CD4-positive, alpha-beta T cell treated with Interleukin-1 beta for 1 hour (primary cell): ENCODE measurements at places on chromosomes 16 and 17.

DNA sequence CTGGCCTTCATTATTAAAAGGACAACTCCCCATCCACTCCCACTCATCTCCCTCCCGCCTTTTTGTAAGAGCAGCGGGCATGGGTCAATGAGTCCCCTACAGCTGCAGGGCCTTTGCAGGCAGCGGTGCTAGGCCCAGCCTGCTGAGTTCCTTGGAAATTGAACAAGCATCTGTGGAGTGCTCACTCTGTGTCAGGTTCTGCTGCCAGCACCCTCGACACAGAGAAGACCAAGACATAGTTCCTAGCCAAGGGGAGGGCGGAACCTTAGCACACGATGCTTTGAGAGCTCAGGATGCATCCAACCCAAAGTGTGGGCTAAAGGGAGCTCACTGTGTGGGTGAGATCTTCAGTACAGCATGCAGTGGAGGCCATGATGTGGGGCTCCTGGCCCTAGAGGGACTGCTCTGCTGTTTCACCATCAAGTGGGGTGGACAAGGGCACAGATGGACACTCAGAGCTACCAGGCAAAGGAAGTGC lies 27.6 kb downstream of the RMI2 start:
- DNase-seq, result no peak

DNA sequence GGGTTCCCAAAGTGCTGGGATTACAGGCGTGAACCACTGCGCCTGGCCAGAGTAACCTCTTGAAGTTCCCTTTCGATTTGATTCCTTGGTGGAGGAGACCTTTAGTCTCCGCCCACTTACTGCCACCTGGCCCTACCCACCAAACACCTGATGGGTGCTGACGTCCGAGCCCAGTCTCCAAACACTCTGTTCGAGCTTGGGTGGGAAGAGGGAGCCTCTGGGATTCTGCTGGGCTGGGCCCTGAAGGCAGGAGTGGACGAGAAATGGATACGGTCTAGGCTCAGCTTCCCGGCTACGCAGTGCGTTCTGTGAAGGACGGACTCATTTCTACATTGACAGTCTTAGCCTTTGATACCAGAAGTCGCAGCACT lies 870 bp upstream of the ITGA3 start:
- peak; percentile 41 for DNase-seq

DNA sequence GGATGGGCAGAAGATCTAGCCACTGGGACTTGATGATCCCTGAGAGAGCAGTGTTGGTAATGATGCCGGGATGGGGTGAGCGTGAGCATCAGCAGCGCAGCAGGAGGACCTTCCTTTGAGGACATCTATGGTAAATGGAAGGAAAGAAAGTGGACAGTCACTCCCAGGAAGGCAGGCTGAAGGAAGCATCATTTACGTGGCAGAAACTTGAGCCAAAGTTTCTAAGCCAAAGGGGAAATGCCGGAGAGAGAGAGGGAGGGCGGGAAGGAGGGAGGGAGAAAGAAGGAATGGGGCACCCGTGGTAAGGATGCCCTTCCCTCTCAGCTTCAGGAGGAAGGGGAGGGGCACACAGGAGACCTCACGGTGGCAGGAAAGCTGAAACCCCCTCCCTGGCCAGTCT lies 86.3 kb upstream of the CACNG5 start:
- no peak for DNase-seq

- DNase-seq, result no peak
Measured at GRCh38 chr16:27922433-27922832, 141.1 kb downstream of the GSG1L start.

- DNase-seq, result no peak
Measured at GRCh38 chr16:2586241-2586640, 48.4 kb downstream of the PDPK1 start.

DNA sequence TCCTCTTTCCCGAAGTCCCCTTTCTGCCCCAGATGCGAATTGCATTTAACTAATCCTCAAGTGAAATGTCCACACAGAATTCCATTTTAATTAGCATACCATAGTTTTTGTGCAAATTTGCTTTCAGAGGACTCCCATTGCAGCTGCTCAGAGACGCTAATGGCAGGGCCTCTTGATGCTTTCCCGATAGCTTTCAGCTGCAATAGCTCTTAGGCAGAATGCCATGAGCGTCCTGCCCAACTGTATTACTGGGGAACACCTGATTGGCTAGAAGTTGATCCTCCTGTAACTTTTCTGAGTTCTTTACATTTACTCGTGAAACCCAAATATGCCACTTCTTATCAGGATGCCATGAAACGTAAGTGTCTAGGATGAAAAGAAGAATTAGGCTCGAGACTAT lies 203.0 kb downstream of the UTP18 start:
- no peak for DNase-seq

DNA sequence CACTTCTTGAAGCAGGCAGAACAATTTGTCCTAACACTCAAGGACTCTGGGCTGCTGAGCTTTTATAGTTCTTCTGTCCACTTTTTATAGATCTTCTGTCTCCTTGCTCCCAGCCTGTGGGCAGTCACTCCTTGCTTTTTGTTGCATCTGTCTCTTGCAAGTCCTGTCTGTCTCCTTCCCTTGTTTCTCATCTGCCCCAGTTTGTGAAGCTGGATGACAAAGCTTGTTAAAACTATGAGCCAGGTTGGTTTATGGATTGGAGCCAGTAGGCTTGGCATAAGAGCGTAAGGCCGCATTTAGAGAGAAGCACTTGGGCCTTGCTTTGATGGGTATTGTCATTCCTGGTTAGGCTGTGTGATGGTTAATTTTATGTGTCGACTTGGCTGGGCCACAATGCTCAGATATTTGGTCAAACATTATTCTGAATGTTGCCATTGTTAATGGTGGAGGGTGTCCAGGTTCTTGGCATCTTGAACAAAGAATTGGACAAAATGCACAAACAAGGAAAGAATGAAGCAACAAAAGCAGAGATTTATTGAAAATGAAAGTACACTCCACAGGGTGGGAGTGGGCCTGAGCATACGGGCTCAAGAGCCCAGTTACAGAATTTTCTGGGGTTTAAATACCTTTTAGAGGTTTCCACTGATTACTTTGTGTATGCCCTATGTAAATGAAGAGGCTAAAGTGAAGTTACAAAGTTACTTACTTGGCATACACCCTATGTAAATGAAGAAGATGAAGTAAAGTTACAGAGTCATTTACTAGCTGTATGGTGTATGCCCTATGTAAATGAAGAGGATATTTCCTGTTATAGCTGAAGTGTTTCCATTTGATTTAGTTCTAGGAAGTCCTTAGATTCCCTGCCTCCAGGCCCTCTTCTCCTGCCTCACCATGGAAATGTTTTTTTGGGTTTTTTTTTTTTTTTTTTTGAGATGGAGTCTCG lies 8.0 kb upstream of the CPPED1 start:
- DNase-seq, result no peak

DNA sequence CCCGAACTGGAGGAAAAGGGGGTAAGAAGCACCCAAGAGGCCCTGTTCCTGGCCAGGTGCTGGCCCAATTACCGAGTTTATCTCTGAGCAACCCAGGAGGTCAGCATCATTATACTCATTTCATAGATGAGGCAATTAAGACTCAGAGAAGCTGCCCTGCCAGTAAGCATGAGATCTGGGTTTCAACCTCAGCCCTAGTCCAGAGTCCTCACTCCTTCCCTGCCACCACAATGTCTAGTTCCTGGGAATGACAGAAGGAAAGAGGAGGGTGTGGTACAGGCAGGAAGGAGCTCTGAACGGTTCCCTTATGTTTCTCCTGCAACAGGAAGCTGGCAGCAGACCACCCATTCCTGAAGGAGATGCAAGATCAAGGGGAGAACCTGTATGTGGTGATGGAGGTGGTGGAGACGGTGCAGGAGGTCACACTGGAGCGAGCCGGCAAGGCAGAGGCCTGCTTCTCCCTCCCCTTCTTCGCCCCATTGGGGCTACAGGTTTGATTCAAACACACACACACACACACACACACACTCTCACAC lies 7.4 kb downstream of the GSDMA start:
- DNase-seq, result no peak

GRCh38 chr16:10767127-10767526 lies 23.5 kb downstream of the NUBP1 start:
- no peak for DNase-seq

GRCh38 chr17:30228011-30228410 lies 7.5 kb downstream of the SLC6A4 start:
- no peak for DNase-seq

GRCh38 chr17:601244-601925 lies 113.3 kb downstream of the VPS53 start:
- DNase-seq, result peak; percentile 5

GRCh38 chr16:71399801-71400563 lies 41.5 kb downstream of the CALB2 start:
- DNase-seq, result no peak

- no peak for DNase-seq
Measured at GRCh38 chr16:26840691-26841090, 226.0 kb upstream of the C16orf82 start.

DNA sequence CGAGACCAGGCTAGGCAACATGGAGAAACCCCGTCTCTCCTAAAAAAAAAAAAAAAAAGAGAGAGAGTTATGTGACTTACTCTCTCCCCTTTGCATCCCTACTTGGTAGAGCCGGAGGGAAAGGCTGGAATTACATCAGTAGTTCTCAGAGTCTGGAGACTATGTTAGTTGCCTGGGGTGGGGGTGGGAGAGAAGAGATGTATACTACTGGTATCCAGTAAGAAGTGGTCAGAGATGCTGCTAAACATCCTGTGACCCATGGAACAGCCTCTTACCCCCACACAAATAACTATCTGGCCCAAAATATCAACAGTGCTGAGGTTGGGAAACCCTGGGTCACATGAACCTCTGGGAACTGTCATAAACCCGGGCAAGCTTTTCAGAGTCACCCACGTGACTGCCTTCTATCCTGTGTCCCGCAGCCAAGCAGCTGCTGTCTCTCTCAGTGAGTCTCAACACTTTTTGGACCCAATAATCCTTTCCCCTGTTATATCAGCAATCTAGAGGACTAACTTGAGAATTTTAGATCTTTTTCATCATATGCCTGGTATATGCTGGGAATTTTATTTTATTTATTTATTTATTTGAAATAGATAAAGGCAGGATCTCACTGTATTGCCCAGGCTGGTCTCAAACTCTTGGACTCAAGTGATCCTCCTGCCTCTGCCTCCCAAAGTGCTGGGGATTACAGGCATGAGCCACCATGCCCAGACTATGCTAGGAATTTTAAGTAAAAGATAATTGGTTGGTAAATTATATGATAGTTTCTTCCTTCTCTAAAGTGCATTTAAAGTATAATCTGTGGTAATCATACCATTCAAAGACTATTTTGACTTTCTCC lies 8.7 kb downstream of the EIF1 start:
- DNase-seq, result peak; percentile 32

DNA sequence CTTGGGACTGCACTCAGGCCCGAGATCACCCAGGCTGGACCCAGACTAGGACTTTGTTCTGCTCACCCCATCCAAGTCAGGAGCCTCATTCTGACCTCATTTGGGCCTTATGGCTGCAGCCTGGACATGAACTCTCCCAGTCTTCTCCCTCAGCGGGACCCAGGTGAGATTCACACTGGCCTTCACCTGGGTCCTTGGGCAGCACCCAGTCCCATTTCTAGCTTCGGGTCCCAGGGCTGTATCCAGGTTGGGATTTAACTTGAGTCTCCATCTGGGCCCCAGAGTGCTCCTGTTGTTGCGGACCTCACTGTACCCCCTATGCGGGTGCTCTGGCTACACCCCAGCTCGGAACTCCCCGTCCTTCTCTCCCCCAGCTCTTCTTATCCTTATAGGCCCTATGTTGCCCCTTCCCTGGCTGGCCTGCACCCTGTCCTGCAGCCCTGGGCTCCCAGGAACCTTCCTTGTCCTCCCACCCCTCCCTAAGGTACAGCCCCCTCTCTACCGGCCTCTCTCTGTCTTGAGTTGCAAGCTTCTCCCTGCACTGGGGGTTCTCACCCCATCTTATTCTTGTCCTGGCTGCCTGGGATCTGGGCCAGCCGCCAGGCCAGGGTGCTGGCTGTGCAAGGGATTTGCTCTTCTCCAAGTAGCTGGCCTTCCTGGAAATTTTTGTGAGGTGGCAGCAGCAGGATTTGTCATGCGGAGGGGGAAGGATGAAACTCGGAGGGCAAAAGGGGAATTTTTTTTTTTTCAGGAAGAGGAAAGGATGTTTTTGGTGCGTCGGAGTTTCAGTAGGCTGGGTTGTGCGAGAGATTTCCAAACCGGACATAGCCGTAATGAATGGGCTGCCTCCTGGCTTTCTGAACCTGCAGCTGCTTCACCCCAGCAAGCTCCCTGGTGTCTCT lies 904 bp downstream of the MAP2K3 start:
- peak; percentile 31 for DNase-seq

DNA sequence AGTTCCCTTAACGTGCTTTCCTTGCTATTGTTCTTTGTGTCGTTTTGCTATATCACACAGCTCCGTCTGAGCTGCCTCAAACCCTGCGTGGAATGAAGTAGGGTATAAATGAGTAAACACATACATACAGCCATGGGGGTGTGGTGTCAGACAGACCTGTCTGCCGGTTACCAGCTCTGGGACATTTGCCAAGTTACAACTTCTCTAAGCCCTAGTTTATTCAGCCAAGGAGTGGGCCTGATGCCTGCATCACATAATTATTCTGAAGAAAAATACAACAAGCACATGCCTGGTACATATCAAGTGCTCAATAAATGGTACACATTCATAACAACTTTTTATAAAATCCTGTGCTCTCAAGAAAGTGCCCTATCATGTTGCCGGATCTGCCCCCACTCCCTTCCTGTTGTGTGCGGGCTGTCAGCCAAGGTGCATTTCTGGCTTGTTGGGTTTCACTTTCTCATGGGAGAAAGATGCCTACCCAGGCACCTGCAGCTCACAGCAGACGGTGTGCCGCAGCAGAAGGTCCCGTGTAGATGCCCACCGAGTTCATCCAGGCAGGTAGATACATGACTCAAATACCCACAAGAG lies 30.5 kb downstream of the SMPD3 start:
- DNase-seq, result peak; percentile 81

- DNase-seq, result no peak
Measured at GRCh38 chr16:8899709-8900317, 17.7 kb downstream of the LITAFD start.

- no peak for DNase-seq
Measured at GRCh38 chr17:65696739-65697394, 135.4 kb upstream of the AXIN2 start.

GRCh38 chr17:7704601-7705268 lies at the start of gene EFNB3:
Gene EFNB3 (plus strand): TSS chr17:7705202. CDS start chr17:7705599, 397 bp downstream.
- no peak for DNase-seq

GRCh38 chr16:77059446-77059845 lies 131.5 kb upstream of the MON1B start:
- DNase-seq, result no peak

- DNase-seq, result no peak
Measured at GRCh38 chr16:49275050-49275730, 6.4 kb downstream of the CBLN1 start.

DNA sequence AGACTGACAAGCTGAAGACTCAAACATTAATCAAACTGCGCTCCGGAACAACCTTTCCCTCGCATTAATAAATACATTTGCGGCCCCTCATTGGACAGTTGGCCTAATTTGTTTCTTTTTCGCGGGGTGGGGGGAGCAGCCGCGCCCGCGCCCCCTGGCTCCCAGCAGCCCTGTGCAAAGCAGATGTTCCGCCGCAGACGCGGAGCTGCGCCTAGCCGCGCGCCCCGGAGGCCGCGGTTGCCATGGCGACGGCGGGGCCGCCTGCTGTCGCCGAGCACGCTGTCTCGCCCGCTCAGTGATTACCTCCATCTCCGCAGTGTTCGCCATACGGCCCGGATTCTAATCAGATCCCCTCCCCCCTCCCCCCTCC lies 25.5 kb downstream of the COPZ2 start:
- DNase-seq, result peak; percentile 73

GRCh38 chr17:60864708-60865005 lies 187.0 kb downstream of the BCAS3 start:
- DNase-seq, result no peak
